ENCODE measurements at places on chromosomes 1 and 21.

- DNase-seq, result no peak
Observed at GRCh38 chr21:18722193-18722592, 318.6 kb upstream of the TMPRSS15 start.

GRCh38 chr1:191929383-191929782, 228.9 kb upstream of the RGS18 start:
- no peak for DNase-seq

- DNase-seq, result no peak
Observed at GRCh38 chr1:14689996-14690615, 91.6 kb downstream of the KAZN start.

DNA sequence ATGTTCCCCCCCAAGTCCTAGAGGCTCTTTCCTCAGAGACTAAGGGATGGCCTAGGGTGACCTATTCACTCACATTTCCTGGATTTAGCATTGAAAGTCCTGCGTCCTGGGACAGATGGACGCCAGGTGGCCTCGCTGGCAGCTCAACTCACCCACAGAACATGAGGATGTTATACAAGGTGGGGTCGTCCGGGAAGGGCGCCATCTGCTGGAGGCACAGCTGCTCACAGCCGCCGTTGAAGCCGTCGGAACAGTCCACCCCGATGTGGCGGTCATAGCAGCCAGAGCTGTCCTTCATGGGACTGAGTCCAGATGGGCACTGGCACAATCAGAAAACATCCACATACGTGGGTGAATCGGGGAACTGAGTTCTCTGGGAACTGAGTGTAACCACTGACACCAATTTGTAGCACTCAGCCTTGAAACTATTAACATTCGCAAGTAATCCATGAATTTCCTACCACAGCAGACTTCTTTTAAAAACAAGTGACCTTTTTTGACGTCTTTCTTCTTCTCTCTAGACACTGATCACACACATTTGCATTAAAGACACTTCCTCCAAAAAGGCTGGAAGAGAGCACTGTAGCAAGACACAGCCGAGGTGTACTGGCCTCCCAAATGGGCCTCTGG, 215.4 kb downstream of the ASTN1 start:
- peak; percentile 56 for DNase-seq

- no peak for DNase-seq
Observed at GRCh38 chr1:206049919-206050600, 2.9 kb upstream of the RHEX start.

- DNase-seq, result no peak
Observed at GRCh38 chr1:162016631-162017030, 7.0 kb downstream of the OLFML2B start.

DNA sequence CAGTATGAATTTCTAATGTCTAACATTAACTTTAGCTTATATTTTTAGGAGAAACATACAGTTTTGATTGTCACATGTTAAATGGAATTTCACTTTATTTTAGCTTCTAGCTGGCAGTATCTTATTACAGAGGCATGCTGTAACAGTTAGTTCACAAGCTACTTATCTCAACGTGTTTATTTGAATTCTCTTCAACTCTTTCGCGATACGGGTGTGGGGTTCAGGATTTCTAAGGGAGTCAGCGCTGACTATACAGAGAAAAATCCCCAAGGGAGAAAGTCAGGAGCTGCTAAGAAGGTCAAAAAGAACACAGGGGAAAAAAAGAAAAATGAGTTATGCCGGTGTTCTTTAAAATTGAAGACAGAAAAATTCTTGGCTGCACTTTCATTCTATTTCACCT, 296.2 kb downstream of the VAV3 start:
- no peak for DNase-seq

DNA sequence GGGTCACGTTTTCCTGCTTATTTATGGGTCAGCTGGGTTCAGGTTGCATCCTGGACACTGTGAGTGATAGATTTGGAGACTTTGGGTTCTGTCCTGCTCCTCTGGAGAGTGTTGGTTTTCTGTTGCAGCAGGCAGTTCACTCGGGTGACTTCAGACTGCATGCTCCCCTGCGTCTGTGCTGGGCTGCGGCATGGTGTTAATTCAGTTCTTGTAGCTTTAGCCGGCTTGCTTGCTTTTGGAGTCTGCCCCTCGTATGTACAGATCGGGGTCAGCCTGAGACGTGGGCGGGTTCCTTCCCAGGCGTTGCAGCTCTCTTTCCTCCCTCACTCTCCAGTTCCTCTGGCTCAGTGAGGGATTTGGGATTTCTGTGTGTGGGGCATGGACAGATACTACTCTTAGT, 38.0 kb downstream of the PCNT start:
- no peak for DNase-seq

DNA sequence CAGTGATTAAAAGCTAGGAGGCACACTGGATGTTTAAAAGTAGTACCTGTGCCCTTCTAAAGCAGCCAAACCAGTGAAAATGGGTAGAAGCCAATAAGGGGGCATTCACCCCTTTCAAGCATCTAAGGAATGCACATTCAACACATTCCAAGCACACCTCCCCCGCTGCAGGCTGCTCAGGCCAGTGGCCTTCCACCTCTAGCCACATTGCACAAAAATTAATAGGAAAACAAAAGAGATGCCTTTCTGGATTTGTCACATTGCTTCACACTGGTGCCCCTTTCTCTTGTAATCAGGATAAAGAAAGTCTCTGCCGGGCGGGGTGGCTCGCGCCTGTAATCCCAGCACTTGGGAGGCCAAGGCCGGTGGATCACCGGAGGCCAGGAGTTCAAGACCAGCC, 834.0 kb downstream of the USP25 start:
- DNase-seq, result no peak

- no peak for DNase-seq
Observed at GRCh38 chr1:229782469-229782868, 156.4 kb downstream of the URB2 start.

- DNase-seq, result no peak
Observed at GRCh38 chr1:55035904-55036303, 3.4 kb upstream of the PCSK9 start.

- DNase-seq, result no peak
Observed at GRCh38 chr1:40971966-40972365, 7.5 kb upstream of the CTPS1 start.

DNA sequence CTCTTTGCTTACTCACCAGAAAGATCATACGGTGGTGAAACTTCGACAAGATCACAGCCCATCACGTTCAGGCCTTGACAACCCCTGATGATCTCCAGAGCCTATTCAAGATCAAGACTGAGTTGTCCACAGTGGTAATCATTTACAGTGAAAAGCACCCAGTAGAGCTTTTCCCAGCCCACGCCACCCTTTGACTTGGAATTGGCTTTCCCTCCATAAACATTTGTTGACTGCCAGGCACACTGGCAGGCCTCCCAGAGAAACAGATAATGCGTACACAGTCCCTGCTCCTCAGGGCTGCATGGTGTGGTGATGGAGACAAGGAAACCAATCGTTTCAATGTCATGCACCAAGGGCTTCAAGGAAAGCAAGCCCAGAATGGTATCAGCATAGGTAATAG, 10.1 kb downstream of the AGMAT start:
- DNase-seq, result no peak

DNA sequence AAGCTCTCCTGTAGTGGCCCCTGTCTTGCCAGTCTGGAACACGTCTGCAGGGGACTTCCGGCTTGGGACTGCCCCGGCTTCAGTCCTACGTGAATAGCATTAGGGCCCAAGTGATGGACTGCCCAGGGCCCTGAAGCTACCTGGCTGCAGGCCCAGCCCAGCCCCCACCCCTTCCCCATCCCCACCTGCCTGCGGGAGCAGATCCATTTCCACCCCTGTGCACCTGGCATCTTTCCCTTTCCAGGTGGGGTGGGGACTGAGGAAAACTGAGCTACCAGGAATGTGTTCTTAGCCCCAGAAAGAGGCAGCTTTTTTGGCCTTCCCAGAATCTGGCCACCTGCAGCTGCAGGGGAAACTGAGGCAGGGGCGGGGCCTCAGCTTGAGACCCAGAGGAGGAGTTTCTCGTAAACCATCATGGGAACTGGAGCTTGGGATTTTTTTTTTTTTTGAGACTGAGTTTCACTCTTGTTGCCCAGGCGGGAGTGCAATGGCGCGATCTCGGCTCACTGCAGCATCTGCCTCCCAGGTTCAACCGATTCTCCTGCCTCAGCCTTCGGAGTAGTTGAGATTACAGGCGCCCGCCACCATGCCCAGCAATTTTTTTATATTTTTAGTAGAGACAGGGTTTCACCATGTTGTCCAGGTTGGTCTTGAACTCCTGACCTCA, 3.2 kb downstream of the EDN2 start:
- no peak for DNase-seq

- no peak for DNase-seq
Observed at GRCh38 chr1:226104671-226105121, 42.2 kb downstream of the H3-3A start.

- DNase-seq, result no peak
Observed at GRCh38 chr1:94737124-94737998, 82.8 kb upstream of the SLC44A3 start.

- DNase-seq, result no peak
Observed at GRCh38 chr1:26225033-26225831, 8.8 kb upstream of the CEP85 start.

GRCh38 chr21:26148071-26148839, 22.3 kb downstream of the APP start:
- no peak for DNase-seq

DNA sequence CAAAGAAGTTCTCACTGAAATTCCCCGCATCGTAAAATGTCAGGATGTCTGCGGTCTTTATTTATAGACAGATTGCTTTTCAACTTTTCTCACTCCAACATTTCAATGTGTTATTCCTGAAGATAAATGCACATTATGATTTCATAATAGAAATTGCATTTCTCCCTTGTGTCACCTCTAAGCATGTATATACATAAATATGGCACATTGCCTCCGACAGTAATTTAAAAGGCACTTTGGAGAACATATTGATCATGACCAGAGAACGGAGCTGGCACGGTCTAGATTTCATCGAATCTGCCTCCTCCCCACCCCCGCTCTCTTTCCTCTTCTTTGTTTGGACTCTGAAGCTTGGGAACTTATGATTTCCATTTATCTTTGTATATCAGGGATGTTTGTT, 54.9 kb upstream of the IGSF21 start:
- DNase-seq, result no peak

GRCh38 chr1:207025146-207025880, 7.2 kb downstream of the C1orf116 start:
- no peak for DNase-seq

DNA sequence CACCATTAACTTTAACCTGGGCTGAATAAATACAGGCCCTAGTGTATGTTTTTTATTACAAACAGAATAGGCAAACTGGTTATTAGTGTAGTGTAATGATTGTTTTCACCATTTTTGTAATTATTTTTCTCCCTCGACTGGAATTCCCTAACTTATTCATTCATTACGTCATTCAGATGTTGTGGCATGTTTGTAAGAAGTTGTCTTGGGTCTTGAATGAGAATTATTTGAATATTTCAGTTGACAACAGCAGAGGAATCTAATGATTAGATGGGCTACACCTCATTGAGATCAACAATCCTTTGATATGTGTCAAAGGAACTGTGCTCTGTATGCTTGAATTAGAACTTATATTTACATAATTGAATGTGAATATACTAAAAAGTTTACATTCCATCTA, 12.8 kb downstream of the XCL1 start:
- no peak for DNase-seq

DNA sequence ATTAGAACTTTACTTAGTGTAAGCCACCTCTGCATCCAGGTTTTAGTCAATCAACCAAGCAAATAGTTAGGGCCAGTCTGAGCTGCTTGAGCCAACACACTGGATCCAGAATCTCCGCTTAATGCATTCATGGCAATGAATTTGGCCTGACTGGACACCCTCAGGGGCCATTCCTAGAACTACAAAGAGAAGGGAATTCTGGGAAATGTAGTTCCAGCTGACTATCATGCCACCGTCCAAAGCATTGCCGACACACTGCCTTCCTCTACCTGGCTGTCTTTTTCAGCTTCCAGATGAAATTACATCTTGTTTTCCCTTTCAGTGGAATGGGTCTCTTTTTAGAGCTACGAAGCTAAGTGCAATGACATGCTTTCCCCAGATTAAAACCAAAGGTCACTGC, 163.0 kb upstream of the IGSF21 start:
- no peak for DNase-seq

DNA sequence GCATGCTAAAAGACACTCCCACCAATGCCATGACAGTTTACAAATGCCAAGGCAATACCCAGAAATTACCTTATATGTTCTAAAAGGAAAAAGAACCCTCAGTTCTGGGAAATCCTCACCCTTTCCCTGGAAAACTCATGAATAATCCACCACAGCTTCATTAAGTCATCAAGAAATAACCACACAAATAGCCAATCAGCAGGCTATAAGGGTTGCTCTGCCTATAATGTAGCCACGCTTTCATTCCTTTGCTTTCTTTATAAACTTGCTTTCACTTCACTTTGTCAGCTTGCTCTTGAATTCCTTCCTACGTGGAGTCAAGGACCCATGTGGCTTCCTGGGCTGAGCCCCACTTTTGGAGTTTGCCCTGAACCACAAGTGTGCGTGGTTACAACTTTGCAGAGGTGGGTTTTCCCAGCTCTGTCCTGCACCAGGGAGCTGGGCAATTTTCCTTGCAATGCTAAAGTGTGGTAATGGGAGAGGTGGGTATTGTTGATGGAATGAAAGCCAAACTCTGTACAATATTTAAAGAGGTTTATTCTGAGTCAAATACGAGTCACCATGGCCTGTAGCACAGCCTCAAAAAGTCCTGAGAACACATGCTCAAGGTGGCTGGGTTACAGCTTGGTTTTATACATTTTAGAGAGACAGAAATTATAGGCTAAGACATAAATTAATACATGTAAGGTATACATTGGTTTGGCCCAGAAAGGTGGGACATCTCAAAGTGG, 42.2 kb upstream of the COG2 start:
- DNase-seq, result no peak

- DNase-seq, result no peak
Observed at GRCh38 chr1:21280011-21280471, 10.2 kb downstream of the ECE1 start.

- DNase-seq, result no peak
Observed at GRCh38 chr1:234235434-234235881, 137.8 kb upstream of the COA6 start.

GRCh38 chr1:186578325-186579016, 101.8 kb downstream of the PTGS2 start:
- no peak for DNase-seq
